Cortex of kidney (tissue), 1 donor: ENCODE measurements at places on chromosomes 13 and 19.

- no peak for DNase-seq
These were observed 636 bp upstream of the RB1 start for GRCh38 chr13:48302871-48303358.

DNA sequence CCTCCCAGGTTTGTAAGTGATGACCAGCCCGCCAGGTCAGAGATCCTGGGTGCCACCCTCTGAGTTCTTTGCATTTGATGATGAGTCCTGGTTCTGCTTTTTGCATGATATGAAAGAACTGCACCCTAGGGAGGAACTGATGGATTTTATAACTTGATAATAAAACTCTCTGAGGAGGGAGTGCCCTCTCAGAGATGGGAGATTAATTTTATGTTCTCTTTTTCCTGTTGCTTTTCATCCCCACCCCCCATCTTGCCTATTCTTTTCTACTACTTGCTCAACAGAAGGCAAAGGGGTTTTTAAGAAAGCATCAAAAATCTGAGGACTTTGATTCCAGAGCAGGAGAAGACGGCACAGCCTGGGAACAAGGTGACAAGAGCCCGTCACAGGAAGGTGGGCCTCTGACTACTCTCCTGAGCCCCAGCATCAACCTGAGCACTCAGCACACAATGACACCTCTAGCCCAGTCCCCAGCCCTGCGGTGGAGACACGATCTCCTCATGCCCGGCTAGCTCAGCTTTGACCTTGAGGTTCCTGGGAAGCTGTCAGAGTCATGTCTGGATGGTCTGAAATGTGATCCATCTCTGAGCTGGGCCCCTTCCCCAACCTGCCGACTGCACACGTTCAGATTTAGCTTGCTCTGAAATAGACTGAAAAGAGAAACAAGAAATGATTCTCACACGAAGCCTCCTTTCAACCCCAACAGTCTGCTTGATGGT lies 69.1 kb downstream of the SIAH3 start:
- no peak for DNase-seq

DNA sequence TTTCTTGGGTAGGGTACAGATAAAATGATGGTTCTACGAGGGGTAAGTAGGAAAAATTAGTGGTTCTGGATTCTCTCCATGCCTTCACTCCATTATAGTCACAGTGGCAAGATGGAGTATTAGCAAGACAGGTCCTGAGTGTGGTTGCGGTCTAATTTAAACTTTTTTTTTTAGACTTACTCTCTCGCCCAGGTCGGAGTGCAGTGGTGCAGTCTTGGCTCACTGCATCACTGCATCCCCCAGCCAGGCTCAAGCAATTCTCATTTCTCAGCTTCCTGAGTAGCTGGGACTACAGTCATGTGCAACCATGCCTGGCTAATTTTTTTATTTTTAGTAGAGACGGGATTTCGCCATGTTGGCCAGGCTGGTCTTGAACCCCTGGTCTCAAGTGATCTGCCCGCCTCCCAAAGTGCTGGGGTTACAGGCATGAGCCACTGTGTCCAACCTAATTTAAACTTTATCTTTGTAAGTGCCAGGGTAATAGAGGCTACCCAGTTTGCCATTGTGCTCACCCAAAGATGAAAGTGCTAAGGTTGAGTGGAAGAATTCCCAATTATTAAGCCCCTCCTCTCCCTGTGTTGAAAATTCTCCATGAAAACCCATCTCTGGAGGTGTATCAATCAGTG lies 135.6 kb downstream of the TM9SF2 start:
- DNase-seq, result no peak

- no peak for DNase-seq
These were observed 2.2 kb downstream of the CLIP3 start for GRCh38 chr19:36030264-36031148.

DNA sequence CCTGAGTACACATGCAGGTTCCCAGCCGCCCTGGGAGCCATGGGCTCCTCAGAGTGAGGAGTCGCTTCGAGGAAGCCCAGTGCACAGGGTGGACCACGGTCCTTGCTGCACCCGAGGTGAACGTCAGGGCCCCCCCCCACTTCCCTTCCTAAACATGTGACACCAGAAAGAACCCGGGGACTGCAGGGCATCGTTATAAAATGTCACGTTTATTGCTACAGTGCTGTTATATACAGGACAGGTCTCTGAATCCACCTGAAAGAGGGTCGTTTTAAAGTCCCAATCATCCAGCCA lies 3.8 kb upstream of the UQCR11 start:
- DNase-seq, result no peak
